SJCRH30 (cell line): ENCODE measurements at places on chromosomes 12 and 14. TPM values are rescaled to one million over a fixed set of nuclear protein-coding genes. Genes with fewer than 3 reads are reported as not detected.

The SDS gene
- not detected in 2 replicates for total RNA-seq

The RAB21 gene
- total RNA-seq, result 32.3 and 34.5 TPM in 2 replicates

DNA sequence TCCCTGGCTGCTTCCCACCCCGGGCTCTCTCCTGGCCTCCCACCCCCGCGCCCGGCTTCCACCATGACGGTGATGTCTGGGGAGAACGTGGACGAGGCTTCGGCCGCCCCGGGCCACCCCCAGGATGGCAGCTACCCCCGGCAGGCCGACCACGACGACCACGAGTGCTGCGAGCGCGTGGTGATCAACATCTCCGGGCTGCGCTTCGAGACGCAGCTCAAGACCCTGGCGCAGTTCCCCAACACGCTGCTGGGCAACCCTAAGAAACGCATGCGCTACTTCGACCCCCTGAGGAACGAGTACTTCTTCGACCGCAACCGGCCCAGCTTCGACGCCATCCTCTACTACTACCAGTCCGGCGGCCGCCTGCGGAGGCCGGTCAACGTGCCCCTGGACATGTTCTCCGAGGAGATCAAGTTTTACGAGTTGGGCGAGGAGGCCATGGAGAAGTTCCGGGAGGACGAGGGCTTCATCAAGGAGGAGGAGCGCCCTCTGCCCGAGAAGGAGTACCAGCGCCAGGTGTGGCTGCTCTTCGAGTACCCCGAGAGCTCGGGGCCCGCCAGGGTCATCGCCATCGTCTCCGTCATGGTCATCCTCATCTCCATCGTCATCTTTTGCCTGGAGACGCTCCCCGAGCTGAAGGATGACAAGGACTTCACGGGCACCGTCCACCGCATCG is 1.8 kb downstream of the KCNA1 start:
- H3K4me1 ChIP-seq, result no peaks in the 10 kb centered on the region
- no peaks in the 10 kb centered on the region; the same call in 1 of the 2 replicates for H3K27me3 ChIP-seq
- DNase-seq, result no peak
- no peak overlapping the region for H3K4me3 ChIP-seq
- H3K27ac ChIP-seq, result no peak overlapping the region

The KCNA1 gene
- not detected in 2 replicates for total RNA-seq

- no peak overlapping the region for H3K27ac ChIP-seq
- no peaks in the 10 kb centered on the region for H3K4me1 ChIP-seq
- H3K27me3 ChIP-seq, result no peaks in the 10 kb centered on the region
- no peak for DNase-seq
- H3K36me3 ChIP-seq, result no peaks in the 10 kb centered on the region
Measured at GRCh38 chr12:41336041-41336549, 148.0 kb downstream of the PDZRN4 start.

The MYH6 gene
- not detected in 2 replicates for total RNA-seq

The GPRC5D gene
- total RNA-seq, result not detected in 2 replicates

DNA sequence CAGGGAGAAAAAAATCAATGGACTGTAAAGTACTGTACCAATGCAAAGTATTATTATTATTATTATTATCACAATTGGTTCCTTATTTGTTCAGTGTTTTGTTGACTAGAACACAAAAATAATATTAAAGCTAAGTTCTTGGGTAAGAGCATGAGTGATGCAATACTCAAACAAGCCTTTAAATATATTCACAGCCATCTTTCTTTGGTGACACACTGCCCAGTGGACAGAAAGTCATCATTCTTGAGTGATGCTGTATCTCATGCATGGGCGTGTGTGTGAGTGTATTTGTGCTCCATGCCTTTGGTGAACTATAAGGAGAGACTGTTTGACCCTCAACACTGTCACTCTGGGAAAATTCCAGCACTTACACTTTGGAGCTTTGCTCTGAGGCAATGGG is 93.6 kb downstream of the KCNK10 start:
- peaks cover 8% of the 10 kb centered on the region; the same call in 1 of the 2 replicates for H3K4me1 ChIP-seq
- H3K27me3 ChIP-seq, result no peaks in the 10 kb centered on the region
- H3K36me3 ChIP-seq, result no peaks in the 10 kb centered on the region
- H3K27ac ChIP-seq, result no peak overlapping the region

The RFLNA gene
- 56.4 and 57.2 TPM in 2 replicates for total RNA-seq

GRCh38 chr12:77766224-77766623 is 64.5 kb upstream of the NAV3 start:
- no peak overlapping the region for H3K27ac ChIP-seq
- H3K4me3 ChIP-seq, result no peak overlapping the region
- H3K36me3 ChIP-seq, result no peaks in the 10 kb centered on the region
- H3K27me3 ChIP-seq, result no peaks in the 10 kb centered on the region
- no peaks in the 10 kb centered on the region for H3K4me1 ChIP-seq
- DNase-seq, result no peak
